Midbrain (tissue), 1 donor: ENCODE measurements at places on chromosomes 6 and 20.

DNA sequence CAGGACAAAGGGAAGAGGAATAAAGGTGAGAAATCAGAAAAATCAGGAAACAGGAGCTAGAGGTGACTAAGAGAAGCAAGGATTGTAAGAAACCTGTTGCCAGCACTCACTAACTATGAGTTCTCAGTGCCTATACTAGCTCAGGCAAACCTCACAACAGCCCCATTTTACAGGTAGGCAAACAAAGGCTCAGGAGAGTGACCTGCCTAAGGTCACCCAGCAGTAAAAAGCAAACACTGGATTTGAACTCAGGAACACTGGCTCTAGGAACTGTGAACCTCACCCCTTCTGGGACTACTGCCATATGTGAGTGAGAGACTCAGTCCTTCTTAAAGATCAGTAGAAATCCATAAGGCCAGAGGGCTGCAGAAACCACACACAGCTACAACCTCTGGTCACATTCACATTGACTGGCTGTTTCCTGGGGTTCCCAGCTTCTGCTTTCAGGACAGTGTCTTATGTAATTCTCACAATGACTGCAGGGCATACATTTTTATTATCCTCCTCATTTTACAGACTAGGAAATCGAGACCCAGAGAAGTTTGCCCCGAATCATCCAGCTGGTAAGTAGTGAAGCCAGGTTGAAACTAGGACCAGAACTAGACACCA lies 80.7 kb upstream of the MAFB start:
- DNase-seq, result no peak

DNA sequence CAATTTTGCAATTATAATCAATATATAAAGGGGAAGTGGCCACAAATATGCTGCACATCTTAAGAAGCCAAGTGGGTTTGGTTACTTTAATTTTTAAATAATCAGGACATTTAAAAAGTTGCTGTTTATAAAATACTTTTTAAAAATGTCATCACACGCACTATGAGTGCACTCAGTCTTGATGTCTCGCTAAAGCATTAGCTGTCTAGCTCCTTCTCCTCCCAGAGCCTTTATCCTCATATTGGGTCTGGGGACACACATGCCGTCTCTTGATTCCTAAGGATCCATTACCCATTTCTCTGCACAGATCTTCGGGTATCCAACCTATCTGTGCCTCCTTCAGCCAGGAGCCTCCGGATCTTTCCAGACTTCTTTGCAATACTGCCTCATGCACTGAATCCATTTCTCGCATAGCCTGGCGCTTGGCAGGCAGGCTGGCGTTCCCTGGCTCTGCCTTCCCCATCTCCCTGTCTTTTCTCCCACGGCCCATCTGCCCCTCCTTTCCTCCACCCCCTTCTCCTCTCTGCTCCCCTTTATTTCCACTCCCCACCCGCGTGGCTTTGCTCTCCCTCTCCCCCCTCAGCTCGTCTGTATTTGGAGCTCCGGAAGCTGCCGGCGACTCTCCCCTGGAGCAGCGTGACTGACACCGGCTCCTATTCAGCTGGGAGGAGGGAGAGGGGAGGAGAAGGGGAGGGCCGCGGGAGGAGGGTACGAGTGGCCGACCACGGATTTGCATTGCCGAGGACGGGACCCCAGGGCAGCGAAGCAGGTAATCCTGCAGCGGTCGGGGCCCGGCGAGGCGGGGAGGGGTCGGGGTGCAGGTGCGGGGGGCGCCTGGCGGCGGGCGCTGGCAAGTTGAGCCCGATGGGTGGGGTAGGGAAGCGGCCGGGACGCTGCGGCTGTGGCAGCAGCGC lies at the start of gene CAP2:
Gene CAP2 (plus strand): TSS at position 618 of the 914 bp plus-strand sequence. CDS start 27,961 bp downstream, outside the sequence.
- DNase-seq, result peak; percentile 29

DNA sequence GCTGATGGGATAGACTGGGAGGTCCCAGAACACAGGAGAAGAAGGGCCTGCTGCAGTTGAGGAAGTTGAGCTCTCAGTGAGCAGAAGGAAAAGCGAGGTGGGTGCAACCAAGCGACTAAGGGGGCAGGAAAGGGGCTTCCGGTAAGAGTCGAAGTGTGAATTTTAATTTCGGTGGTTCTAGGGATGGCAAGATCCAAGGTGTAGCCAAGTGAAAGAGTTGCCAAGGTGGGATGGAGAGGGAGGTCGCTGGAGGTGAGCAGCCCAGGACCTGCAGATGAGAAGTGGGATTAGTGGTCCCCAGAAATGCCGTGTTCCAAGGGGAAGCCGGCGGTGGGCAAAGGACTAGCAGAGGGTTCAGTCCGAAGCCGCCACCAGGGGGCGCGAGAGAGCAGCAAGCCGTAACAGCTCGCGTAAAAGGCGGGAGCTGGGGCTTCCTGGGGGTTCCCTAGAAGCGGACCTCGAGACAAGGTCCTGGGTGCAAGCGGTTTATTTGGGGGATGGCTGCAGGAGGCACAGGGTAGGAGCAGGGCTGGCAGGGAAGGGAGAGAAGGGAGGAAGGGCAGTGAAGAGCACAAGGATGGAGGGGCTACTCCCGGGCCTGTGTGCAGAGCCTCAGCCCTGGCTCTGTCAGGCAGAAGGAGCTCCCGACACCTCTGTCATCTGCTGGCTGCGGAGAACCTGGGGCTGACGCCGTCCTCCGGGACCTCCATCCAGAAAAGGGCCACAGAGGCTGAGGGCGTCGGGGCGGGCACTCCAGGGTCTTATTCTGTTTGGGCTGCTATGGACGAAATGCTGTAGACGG lies 103.6 kb downstream of the PAX1 start:
- DNase-seq, result peak; percentile 20

DNA sequence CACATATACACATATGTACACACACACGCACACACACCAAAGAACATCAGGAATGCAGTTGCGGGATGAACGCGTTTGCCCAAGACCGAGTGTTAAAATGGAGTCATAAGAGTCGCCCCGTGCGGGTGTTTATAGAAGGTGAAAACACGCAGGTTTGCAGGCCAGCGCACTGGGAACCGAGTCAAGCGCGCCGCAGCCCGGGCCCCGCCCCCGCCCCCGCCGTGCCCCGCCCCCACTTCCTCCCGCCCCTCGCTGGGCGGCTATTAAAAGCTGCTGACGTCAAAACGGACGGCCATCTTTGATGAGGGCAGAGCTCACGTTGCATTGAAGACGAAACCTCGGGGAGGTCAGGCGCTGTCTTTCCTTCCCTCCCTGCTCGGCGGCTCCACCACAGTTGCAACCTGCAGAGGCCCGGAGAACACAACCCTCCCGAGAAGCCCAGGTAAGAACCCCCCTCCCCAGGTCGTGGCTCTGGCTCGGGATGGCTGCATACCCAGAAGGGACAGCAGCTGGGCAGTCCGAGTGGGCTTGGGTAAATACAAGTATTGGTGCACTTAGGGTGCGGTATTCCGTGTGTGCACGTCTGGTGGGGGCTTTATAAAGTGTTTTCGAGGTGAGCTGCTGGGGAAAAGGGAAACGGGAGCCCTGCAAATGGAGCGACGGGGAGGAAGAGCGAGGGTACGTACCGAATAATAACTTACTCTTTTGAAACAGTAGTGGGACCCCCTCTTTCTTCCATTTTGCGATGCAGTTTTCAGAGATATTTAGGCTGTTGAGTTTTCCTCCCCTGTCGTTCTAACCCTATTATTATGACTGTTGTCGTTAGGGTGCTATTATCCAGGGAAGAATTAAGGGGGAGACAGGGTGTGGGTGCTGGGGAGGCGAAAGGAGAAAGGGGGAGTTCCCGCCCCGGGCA lies at the start of gene SNAP25:
Gene SNAP25 (plus strand): TSS at position 295 of the 916 bp plus-strand sequence. CDS start 56,662 bp downstream, outside the sequence.
- peak; percentile 89 for DNase-seq

DNA sequence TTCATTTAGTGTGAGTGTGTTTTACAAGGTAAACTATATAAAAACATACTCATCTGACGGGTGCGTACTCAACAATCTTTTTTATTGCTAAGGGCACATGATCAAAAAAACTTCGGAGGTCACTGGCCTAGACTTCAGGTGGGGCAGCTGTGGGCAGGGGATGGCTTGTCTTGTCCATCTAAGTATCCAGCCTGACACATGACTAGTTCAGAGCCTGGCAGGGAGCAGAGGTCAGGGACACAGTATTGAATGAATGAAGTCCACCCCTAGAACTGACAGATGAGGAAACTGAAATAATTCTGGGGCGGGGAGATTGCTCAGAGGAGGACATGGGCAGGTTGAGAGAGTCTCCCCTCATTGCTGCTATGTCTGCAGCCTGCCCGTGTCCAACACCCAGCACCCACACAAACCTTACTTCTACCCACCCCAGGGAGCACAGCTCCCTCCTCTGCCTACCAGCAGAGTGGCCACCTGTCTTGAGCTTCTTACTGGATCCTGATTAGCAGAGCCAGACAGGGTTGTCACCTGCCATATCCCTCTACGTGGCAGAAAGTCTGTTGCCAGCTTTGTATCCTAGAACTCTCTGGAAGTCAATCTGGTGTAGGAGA lies 48.9 kb downstream of the MRPL14 start:
- DNase-seq, result no peak
